Astrocyte of the cerebellum (primary cell): ENCODE measurements at places on chromosomes 16 and 17.

GRCh38 chr16:80611171-80611929 is 70.6 kb downstream of the DYNLRB2 start:
- no peak for DNase-seq

- no peak for DNase-seq
These were observed 81.5 kb upstream of the DHX40 start for GRCh38 chr17:59483860-59484259.

- no peak for DNase-seq
These were observed 66.8 kb downstream of the MARCHF10 start for GRCh38 chr17:62741290-62741689.

- DNase-seq = no peak
These were observed 5.3 kb downstream of the EIF4A3 start for GRCh38 chr17:80141463-80142165.

DNA sequence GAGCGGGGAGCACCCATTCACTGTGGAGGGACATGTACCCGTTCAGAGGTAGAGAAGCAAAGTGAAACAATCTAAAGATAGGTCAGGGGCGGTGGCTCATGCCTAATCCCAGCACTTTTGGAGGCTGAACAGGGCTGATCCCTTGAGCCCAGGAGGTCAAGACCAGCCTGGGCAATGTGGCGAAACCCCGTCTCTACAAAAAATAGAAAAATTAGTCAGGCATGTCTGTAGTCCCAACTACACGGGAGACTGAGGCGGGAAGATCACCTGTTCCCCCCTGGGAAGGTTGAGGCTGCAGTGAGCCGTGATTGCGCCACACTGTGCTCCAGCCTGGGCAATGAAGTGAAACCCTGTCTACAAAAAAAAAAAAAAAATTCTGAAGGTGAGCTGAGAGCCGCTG is 21.7 kb downstream of the MYL4 start:
- no peak for DNase-seq

- DNase-seq = no peak
These were observed 46.3 kb upstream of the ARHGAP44 start for GRCh38 chr17:12743046-12743445.

- DNase-seq = no peak
These were observed 90.0 kb downstream of the ELAC2 start for GRCh38 chr17:12927541-12928425.

DNA sequence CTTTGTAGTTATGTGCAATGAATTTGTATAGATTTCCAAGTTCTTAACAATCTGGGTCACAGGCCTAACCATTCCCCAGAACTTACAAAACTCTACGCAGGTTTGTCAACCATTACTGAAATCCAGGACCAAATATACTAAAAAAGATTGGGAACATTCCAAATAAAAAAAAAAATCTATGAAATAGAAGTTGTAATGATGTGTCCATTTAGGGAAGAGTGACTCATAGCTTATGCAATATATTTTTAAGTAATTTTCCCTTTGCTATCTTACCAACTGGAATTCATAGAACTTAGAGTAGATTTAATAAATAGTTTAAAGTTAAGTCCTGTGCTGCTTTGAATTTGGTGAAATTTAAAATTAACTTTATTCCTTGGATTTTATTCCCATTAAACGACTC is 393.2 kb downstream of the PMP22 start:
- DNase-seq = no peak

- DNase-seq = no peak
These were observed 604 bp downstream of the HS3ST3B1 start for GRCh38 chr17:14301279-14302090.

- no peak for DNase-seq
These were observed 283.9 kb upstream of the EEF2KMT start for GRCh38 chr16:5381481-5381880.

- no peak for DNase-seq
These were observed 7.4 kb downstream of the LRRC75A start for GRCh38 chr17:16484445-16485175.

- no peak for DNase-seq
These were observed 6.9 kb downstream of the IFT20 start for GRCh38 chr17:28328325-28328724.

DNA sequence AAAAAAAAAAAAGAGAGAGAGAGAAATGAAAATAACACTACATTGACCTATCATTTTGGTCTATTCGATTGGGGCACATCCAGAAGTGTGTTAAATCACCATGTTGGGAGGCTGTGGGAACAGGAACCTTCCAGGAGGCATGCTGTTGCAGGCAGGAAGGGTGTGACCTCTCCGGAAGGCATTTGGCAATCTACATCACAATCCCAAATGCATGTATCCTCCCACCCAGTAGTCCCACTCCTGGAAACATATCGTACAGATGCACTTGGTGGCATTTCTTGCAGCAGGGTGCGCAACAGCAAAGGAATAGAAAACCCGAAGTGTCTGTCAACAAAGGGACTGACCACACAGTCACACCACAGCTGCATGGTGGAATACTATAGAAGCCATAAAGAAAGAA is 7.9 kb downstream of the PLLP start:
- DNase-seq = no peak

DNA sequence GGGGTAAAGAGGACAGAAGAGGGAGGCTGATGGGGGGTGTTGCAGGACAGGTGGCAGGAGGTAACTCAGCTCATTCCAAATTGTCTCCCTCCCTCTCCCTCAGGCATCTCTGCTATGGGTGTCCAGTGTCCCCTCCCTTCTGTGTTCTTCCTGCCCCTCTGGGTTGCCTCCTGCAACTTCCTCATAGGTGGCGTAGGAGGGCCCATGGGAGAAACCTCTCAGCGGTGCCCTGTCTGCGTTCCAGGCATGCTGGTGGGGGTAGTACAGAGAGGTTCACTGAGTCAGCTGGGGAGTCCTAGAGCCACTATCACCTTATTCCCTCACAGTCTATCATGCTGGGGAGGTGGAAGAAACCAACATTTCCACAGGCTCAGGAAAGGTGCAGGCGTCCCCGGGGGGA is 14.7 kb upstream of the ODF4 start:
- no peak for DNase-seq

DNA sequence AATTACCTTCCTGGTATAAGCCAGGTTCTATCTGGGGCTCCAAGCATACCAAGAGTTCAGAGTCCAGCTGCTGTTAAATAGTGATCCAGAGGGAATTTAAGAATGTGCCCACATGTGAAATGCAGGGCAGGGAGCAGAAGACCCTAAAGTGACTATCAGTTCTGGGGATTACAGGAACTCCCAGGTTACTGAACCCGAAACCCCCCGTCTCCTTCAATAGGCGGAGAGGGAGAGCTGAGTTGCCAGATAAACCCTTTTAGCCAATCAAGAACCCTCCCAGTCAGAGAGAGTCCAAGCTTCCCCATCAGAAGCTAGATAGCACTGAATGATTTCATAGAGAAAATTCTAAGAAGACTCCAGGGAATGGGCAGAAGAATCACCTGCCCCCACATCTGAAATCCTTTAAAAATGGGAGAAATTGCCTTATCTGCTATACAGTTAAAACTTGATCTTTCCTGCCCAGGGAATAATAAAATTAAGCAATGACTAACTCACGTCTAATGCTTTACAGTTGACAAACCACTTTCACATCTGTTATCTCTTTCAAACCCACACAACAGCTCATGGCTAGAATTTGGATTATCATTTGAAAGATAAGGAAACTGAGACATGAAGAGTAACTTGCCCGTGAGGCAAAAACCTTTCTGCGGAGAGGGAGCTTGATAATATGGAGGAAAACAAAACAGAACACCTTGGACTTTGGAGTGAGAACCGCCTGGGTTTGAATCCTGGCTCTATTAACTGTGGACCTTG is 10.2 kb downstream of the NOG start:
- DNase-seq = no peak

DNA sequence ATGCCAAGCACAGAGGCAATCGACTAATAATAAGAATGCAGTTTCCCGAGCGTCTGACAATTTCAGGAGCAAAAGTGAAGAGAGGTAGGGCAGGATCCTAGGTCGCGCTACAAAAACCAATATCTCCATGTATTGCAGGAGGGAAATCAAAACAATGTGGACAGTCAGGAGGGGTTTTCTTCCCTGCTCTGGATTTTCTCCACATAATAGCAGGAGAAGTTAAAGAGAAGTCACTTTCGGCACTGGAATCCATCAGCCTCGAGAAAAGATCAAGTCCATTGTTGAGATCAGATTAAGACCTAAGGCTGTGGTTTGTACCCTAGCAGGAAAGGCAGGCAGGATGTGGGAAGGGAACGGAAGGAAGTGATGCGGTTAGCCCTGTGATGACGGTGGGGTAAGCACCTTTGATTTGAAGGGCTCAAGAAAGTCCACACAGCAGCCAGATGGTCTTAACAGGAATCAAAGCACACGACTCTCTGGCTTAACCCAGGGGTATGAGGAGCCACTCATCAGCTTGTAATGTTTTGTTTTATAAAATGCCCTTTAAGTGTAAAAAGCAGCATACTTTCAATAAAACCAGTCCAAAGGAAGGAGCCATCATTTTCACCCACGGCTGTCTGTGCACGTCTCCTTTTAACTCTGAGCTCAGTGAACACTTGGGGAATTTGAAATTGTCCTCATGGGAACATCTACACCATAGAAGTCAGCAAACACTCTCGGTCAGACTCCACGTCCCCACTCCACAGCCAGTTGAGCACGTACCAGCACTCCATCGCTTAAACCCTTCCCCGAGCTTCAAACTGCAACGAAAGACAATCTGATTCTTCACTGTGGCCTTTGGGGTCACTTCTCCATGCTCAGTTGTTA is 15.8 kb upstream of the AKTIP start:
- DNase-seq = no peak

GRCh38 chr16:50066482-50067289 is 916 bp downstream of the HEATR3 start:
- no peak for DNase-seq

- DNase-seq = no peak
These were observed 51.5 kb downstream of the KNOP1 start for GRCh38 chr16:19666477-19666876.

- no peak for DNase-seq
These were observed 185.4 kb upstream of the ZFHX3 start for GRCh38 chr16:73233329-73233765.

GRCh38 chr17:36609498-36609862 is 8.1 kb downstream of the MRM1 start:
- DNase-seq = no peak

DNA sequence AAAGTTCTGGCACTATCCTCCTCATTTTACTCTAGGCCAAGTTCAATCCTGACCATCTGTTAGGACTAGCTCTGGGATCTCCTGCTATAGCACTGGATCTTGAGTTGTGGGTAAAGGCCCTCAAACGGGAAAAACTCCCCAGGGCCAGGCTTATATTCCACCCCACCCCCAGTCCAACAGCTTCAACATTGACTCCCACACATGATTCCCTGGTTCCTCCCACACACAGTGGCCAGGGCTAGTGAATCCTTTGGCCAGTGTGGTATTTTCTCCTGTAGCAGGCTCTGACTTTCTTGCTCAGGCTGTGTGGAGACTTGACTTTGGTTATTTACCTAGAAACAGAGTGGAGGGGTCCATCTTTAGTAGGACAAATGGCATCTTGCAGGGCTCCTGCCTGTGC is 10.3 kb upstream of the AKAP10 start:
- no peak for DNase-seq

DNA sequence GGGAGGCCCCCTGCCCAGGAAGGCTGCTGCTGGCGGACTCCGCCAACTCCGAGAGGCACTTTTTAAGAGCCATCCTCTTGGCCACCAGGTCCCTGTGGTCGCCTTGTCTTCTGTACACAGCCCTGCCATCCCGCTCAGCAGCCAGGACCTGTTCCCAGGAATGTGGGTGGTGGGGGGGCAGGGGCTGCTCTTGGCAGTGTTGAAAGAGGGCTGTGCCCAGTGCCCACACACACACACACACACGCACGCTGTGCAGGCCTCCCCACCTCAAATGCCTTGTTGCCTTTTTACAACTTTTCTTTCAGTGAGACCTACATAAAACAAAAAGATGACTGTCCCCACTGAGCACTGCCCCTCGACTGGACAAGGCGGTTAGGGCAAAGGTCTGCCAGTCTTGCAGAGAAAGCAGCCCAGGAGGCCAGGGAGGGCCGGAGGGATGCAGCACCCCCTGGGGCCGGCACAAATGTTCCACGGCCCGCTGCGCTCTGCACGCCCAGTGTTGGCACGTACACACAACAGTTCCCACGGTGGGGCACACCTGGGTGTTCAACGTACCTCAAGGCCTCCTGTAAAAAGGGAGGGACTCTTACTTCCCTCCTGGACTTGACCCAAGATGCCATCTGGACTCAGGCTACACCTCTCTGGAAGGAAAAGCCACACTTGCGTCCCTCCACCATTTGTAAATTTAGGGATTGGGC is 18.5 kb upstream of the PITPNA start:
- DNase-seq = no peak

DNA sequence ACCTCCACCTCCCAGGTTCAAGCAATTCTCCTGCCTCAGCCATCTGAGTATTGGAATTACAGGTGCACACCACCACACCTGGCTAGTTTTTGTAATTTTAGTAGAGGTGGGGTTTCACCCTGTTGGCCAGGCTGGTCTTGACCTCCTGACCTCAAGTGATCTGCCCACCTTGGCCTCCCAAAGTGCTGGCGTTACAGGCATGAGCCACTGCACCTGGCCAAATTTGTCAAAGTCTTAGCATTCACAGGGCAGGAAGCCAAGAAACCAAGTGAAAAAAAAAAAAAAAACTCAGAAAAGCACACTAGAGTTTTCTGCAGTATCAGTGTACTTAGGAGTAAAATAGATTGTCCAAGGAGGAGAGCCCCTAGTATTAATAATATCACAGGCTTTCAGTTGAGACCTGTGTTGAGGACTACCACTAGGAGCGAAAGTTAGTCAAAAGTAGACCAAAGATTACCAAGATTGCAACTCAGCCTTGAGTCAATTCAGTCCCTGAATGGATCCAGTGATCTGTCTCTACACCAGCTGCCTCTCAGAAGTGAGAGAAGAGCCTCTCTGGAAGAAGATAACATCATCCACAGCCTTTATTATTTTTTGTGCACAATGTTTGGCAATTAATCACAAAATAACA is 159.7 kb downstream of the CEP112 start:
- DNase-seq = no peak

DNA sequence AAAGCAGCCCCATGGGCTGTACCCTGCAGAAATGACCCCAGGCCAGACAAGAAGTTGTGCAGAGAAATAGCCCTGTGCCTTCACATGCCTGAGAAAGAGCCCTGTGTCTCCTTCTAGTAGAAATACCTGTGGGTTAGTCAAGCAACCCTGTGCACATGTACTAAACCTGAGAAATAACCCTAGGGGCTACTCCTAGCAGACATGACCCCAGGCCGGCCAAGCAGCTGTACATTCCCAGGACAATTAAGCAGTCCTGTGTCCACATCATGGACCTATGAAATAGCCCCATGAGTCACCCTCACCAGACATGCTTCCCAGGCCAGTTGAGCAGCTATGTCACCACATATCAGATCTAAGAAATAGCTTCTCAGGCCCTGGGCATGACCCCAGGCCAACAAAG is 519.7 kb upstream of the CA10 start:
- DNase-seq = no peak

DNA sequence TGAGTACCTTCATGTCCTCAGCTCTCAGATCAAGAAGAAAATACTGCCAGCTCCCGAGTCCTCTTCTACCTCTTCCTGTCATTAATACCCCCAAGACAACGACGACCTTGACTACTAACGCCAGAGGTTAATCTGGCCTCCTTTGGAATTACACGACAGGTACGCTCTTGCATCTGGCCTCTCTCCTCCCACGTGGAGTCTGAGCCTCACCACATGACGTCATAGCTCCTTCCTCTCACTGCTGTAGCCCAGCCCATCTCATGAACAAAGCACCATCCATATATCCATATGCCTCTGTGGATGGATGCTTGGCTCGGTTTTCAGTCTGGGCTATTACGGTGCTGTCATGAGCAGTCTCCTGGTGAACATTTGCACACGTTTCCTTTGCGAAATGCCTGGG is 110.2 kb upstream of the TNRC6C start:
- DNase-seq = no peak
